ENCODE measurements at places on chromosomes 13 and 19.

GRCh38 chr13:109156181-109156935 is 526.9 kb downstream of the MYO16 start:
- DNase-seq: peak; percentile 92

DNA sequence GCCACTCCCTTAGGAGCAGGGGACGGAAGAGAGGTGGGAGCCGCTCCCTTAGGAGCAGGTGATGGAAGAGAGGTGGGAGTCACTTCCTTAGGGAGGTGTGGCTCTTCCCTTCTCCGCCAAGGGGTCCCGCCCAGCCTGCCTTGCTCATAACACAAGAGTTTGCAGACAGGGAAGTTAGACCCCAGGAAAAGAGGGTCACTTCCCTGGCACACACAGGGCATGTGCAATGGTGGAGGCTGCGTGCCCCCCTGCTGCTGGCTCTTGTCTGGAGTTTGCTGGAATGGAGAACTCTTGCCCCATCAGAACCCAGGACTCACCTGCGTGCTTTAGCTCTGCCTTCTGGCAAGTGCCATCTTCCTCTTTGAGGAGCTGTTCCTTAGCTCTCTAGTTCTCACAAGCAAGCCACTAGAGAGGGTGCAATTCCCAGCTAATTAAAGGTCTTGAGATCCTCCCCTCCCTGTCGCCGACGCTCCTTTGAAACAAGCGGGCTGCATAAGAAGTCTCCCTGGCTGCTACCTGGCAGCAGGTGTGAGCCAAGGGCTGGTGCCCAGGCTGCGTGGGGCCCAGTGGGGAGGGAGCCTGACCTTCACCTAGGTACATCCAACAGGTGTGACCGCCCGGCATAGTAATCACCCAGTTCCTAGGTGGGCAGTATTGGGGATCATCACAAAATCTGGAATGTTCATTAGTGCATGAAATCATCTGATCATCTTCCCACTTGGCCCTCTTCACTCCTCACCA is 281.6 kb downstream of the ZNF536 start:
- no peak for DNase-seq

DNA sequence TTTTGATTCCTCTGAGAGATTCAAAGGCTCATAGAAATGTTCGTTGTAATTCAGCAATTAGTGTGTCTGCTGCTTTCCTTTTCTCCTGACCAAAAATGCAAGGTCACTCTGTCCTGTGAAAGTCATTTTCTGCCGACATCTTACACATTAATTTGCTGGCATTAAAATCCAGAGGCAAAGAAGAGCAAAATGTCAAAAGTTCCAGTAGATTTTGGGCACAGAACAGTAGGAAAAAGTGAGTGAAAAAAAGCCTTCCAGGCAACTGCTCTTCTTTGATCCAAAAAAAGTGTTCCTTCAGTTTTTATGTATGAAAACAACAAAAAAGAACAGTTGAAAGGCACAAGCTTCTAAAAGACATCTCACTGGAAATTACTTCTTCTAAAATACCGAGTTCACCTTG is 413.8 kb downstream of the FOXO1 start:
- DNase-seq: no peak

DNA sequence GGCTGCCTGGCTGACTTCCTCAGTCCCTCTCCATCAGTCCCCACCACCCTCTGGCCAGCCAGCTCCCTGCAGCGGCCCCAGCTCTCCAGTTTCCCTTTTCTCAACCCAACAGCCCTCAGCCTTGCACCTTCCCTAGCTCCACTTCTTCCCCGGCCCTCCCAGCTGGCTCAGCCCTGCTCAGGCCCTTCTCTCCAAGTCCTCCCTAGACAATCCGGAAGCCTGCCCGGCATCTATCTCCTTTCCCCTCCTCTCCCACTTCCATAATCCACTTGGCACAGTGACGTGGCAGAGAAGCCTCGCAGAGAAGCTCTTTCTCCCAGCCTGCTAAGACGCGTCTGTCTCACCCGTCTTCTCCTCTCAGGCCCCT is 1.1 kb downstream of the UBXN6 start:
- peak; percentile 83 for DNase-seq

GRCh38 chr13:98542568-98543377 is 34.1 kb downstream of the STK24 start:
- no peak for DNase-seq

DNA sequence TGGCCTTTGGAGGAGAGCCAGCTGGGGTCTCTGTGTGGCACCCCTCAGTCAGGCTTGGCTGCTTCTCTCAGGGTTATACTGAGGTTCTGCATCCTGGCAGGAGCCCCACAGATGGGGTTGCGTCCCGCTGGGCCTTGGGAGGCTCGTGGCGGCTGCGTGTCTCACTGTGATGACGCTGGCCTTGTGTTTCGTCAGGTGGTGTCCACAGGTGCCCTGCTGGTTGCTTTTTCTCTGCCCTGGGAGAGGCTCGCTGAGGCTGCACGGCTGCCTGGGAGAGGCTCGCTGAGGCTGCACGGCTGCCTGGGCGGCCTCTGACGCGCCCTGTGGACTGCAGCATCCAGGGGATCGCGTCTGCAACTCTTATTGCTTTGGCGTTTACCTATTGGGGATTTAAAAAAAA is 15.4 kb downstream of the DOT1L start:
- no peak for DNase-seq

DNA sequence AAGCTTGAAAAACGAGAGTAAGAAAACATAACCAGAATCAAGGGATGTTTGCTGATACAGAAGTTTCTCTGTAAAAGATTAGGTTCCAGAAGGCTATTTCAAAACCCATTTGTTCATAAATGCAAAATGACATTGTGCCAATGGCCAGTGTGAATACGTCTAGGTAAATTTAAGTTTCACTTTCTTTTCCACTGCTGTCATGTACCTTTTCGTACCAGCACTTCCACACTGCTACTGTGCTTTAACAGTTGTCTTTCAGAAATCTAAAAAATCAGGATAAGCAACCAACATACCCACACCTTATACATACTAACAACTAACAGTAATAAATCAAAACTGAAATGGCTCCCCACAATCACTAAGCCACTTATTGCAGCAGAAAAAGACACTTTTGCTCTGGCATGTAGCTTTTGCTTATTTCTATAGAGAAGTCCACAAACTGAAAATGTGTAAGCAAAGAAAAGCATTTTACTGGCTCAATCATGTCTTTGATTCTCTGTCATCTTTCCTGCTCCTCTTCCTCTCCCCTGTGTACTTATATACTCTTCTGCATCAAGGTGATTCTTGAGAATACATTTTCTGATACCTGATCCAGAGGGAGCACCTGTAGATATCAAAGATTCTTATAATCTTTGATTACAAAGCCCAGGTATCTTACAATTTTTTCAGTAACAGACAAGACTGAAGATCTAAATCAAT is 34.3 kb downstream of the ELF1 start:
- peak; percentile 15 for DNase-seq

- no peak for DNase-seq
These were observed 39.7 kb downstream of the ERICH6B start for GRCh38 chr13:45575830-45576180.

DNA sequence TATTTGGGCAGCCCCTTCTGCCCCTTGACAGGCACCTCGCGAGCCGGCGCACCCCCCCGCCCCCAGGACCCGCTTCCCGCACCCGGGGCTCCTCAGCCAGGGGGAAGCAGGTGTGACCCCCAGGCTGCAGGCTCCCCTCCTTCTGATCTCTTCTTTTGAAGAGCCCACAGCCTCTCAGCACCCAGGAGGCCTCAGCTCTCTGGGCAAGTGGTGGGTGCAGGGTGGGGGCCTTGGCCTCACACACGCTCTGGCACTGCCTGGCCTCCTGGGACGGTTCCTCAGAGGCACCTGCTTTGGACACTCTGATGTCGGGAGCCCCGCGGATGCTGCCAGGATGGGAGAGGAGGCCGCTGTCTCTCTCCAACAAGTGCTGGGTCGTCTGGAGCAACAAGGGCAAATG is 1.5 kb upstream of the C13orf46 start:
- no peak for DNase-seq

DNA sequence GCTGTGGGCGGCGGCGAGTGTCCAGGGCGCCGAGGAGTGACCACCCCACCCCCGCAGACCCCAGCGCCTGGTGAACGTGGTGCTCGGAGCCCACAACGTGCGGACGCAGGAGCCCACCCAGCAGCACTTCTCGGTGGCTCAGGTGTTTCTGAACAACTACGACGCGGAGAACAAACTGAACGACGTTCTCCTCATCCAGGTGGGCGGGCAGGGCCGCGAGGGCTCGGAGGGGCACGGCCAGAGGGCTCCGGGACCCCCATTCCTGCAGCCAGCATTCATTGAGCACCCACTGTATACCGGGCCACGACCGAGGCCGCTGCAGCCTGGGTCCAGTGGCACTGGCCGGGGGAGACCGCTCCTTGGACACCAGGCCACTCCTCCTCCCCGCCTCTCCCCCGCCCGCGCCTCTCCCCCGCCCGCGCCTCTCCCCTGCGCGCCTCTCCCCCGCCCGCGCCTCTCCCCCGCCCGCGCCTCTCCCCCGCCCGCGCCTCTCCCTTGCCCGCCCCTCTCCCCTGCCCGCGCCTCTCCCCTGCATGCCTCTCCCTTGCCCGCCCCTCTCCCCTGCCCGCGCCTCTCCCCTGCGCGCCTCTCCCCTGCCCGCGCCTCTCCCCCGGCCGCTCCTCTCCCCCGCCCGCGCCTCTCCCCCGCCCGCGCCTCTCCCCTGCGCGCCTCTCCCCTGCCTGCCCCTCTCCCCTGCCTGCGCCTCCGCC is 3.2 kb downstream of the PRTN3 start:
- DNase-seq: no peak

- no peak for DNase-seq
These were observed 8.3 kb downstream of the RPS19 start for GRCh38 chr19:41868120-41868988.

- no peak for DNase-seq
These were observed 681.3 kb upstream of the SLITRK1 start for GRCh38 chr13:84563611-84564010.

DNA sequence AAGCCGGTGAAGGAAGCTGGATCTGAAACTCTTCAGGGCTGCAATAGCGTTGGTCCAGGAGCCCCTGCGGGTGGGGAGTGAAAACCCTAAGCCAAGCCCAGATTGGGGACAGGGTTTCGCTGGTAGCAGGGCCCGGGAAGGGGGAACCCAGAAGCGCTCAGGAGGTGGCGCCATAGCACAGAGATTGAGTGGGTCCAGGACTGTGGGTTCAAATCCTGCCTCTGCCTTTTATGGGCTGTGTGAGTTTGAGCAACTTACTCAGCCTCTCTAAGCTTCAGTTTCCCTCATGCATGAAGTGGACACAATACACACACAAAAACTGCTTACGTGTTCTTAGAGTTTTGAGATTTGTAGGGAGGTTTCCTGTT is 8.3 kb upstream of the SYCN start:
- DNase-seq: peak; percentile 18

GRCh38 chr19:30785458-30786137 is 413.4 kb downstream of the ZNF536 start:
- no peak for DNase-seq

DNA sequence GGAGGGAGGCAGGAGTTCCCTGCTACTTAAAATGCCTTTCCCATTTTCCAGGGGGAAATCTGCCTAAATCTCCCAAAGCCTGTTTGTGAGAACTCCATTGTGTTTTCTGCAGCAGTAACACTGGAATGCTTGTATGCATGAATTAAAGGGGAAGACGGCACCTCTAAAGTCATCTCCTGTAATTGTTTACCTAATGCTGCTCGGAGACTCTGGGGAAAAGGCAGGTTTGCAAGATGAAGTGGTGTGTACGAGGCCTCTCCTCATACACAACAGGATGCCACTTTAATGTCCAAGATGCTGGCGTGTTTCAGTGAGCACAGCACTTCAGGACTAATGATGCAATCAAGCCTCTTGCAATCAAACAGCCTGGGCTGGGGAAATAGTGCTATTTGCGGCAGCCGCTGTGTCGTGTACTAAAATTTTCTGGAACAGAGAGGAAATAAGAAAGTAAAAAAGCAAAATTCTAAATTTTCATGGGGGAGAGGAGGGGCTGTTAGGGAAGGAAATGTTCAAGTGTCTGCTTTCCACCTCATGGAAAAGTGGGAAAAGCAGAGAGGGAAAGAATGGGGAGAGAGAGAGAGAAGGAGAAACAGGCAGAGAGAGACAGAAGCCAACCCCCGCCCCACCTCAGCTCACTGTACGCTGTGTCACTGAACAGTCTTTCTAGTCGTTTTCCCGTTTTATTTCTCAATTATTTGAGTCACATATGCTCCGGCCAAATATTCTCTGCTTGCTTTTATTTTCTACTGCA is 32.9 kb downstream of the TSHZ3 start:
- peak; percentile 78 for DNase-seq

DNA sequence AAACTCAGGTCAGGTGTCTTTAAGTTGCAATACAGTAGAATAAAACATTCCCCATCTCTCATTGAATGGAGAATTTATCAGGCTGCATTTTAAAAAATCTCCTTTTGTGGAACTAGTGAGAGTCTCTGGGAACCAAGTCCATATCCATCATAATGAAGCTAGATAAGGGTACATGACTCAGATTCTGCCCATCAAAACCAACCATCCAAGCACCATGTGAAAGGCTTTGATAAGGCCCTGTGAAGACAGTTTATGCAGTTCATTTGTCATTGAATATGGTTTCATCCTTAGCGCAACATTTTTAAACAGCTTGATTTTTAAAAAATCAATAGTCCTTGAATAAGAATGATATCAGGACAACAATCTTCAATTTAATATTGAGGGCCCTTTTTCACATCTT is 56.3 kb upstream of the DIAPH3 start:
- peak; percentile 47 for DNase-seq

DNA sequence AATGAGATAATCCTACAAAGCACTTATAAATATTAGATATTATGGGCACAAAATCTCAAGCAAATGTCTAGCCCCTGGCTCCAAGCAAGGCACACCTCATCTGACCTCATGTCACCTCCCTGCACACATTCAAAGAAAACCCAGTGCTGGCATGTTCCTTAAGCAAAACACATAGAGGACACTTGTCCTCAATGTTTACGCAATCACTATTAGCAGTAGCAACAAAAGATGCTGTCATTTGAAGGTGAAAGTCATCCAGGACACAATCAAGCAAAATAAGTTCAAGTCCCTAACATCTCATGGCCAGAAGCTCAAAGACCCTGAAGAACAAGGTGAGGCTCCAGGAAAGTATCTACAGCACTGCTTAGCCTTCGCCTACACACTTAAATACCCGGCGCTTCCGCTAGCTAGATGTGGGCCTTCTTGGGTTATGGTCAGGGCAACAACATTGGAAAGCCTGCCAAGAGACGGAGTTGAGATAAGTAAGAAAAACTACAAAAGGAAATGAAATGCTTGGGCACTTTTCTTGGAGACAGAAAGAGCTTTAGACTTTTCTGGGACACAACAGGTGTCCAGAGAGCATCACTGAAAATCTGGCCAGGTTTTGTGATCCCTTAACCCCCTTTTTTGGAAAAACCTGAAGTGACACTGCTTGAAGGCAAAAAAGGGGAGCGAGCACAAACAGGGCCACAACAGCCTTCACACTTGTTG is 85.7 kb downstream of the FOXO1 start:
- no peak for DNase-seq

GRCh38 chr13:110637747-110638146 is 22.4 kb downstream of the NAXD start:
- no peak for DNase-seq

GRCh38 chr13:50617134-50617721 is 226.3 kb downstream of the DLEU7 start:
- DNase-seq: peak; percentile 96

DNA sequence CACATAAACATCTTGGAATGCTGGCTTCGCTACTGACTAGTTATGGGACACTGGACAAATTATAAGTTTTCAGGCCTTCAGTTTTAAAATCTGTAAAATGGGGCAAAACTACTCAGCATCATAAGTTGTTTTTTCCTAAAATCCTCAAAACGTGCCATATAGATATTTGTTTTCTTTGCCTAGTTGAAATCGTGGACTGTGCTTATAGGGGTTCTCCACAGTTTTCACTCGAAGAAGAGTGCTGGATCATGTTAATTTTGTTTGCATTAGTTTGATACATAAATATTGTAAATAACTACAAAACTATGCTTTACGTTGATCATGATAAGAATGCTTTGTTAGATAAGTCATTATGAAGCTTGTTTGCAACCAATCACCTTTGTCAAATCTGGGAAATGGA is 313.4 kb downstream of the OXGR1 start:
- DNase-seq: no peak

Data from amniotic epithelial cell (primary cell).